ENCODE measurements at places on chromosomes 11 and 22.

GRCh38 chr11:130888790-130889189 lies 27.5 kb downstream of the SNX19 start:
- no peak for DNase-seq

GRCh38 chr11:57536947-57537619 lies at the start of gene SMTNL1:
SMTNL1 (plus strand) TSS chr11:57537595; CDS start chr11:57542643, 5,048 bp downstream.
- DNase-seq, result no peak

- DNase-seq, result no peak
Observed at GRCh38 chr11:105137286-105137685, 2.3 kb downstream of the CARD18 start.

- DNase-seq, result no peak
Observed at GRCh38 chr11:95121698-95122097, 32.1 kb downstream of the ENDOD1 start.

GRCh38 chr11:102194990-102195389 lies 84.7 kb downstream of the YAP1 start:
- no peak for DNase-seq

DNA sequence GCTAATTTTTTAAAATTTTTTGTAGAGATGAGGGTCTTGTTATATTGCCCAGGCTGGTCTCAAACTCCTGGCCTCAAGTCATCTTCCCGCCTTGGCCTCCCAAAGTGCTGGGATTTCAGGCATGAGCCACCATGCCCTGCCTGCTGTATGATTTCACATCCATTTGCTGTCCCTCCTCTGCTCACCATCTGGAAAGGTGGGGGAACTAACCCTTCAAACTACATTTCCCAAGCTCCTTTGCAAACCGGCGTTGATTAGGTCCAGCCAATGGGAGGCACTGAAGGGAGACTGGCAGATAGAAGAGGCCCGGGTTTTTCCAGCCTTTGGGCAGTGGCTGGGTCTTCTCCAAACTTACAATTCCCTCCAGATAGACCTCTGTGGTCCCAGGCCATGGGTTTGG lies 19.3 kb downstream of the RFPL1 start:
- no peak for DNase-seq

GRCh38 chr11:726278-727220 lies 20.5 kb downstream of the EPS8L2 start:
- no peak for DNase-seq

- no peak for DNase-seq
Observed at GRCh38 chr11:88596786-88597185, 259.2 kb upstream of the CTSC start.

- DNase-seq, result no peak
Observed at GRCh38 chr22:29049655-29050263, 11.9 kb downstream of the C22orf31 start.

GRCh38 chr22:26025626-26026025 lies 143.6 kb upstream of the SEZ6L start:
- DNase-seq, result no peak

- no peak for DNase-seq
Observed at GRCh38 chr11:132237781-132238180, 867.4 kb downstream of the NTM start.

DNA sequence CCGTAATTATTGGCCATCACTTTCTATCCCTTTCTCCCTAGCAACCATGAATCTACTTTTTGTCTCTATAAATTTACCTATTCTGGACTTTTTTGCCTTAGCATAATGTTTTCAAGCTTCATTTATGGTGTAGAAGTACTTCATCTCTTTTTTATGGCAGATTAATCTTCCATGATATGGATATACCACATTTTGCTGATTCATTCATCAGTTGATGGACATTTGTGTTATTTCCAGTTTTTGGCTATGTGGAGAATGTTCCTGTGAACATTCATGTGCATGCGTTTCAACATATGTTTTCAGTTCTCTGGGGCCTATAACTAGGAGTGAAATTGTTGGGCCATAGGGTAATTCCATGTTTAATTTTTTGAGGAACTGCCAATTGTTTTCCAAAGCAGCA lies 12.8 kb downstream of the CAPN1 start:
- DNase-seq, result no peak

- no peak for DNase-seq
Observed at GRCh38 chr11:104206936-104207335, 43.0 kb upstream of the PDGFD start.

DNA sequence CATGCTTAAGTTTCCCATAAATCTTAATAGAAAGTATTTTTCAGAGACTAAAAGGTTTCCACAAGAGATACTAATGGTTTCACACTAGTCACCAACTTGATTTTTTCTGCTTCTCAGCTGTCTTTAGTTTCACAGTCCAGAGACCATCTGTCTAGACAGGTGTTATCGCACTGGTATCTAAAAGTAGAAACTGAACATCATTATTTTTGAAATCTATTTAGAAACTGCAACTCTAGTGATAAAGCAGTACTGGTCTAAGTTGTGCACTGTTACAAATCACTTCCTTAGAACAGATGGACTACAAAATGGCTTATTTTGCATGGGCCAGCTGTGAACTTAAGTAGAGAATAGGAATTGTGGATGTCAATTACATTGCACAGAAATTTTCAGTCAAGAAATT lies 78.0 kb downstream of the CNTN5 start:
- DNase-seq, result no peak

DNA sequence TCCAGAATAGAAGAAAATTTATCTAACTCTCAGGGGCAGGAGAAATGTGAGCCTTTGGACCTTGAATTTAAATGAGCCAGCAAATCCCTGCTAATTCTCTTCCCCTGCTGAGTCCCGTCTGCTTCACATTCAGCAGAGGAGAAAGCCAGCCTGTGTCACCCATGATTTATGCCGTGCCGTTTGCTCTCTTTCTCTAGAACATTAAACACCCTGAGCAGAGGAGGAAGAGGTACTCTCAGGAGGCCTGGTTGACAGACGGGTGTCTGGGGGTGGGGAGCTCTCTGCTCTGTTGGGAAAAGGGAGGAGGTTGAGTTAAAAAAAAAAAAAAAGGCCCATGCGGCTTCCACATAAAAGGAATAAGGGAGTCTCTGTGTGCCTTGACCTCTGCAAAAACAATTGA lies 11.3 kb upstream of the MTMR3 start:
- no peak for DNase-seq

DNA sequence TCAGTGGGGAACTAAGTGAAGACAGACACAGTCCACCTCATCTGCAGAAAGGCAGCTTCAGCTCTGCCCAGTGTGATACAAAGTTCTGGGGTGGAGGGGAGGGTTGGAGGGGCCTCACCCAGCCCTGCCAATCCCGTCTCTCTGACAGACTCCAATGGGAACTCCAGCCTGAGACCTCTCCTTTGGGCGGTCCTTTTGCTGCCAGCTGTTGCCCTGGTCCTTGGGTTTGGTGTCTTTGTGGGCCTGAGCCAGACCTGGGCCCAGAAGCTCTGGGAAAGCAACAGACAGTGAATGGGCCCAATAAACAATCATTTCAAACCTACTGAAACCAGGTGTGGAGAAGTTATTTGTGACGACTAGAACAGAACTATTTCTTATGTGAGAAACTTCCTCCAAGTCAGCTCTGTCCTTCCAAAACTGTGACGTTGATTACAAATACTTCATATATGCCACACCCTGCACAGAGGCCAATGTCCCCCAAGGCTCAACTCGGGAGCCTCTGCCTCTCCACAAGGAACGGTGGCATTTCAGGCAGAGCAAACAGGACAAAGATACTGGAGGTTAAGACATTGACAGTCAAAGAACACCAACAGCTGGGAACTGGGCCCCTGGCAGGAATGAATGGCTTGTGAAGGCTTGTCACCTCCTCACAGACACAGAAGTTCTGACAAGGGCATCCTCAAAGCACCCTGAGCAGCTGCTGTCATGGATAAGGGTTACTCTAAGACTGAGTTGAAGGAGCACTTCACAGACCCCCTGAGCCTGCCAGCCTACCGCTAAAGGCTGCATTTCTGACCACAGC lies 8.2 kb downstream of the ZP1 start:
- no peak for DNase-seq

- DNase-seq, result no peak
Observed at GRCh38 chr11:128210148-128210940, 377.0 kb downstream of the ETS1 start.

- DNase-seq, result no peak
Observed at GRCh38 chr11:95363708-95364107, 132.7 kb upstream of the SESN3 start.

DNA sequence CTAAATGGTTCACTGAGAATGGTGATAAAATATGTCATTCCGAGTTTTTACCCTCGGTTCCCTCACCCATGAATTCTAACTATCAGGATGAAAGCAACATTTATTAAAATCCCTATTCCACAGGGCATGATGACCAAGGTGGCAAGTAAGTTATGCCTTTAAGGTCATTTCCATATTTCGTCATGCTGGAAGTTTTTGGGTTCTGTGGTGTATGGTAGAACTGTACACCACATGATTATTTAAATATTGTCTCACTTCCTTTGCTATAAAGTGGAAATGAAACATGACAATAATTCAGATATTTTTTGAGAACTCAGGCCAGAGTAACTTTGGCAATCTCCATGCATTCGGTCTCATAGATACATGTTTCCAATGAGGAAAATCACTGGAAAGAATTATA lies 68.5 kb upstream of the CARD18 start:
- no peak for DNase-seq

DNA sequence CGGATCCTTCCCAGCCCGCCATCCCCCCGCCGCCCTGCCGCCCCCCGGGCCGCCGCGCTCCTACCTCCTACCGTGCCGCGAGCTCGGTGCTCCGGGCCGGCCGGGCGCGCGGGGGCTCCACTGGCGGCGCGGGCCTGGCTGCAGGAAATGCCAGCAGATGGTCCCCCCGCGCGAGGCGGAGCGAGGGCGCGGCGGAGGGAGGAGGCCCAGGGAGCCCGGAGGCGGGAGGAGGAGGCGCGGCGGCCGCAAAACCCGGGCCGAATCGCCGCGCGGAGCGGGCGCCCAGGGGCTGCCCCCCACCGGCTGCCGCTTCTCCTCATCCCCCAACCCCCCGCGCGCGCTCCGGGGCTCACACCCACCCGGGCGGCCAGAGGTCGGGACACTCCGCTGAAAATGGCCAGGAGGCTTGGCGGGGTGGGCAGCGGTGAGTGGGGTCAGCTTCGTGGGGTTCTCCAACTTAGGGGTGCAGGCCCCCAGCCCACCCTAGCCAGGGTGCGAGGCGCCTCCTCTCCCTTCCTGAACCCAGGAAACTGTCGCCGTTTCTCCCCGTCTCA lies at the start of gene OSBPL5:
Gene OSBPL5 (minus strand): TSS at position 159 of the 554 bp plus-strand sequence. CDS start 36,162 bp downstream, outside the sequence.
- DNase-seq, result peak; percentile 34

Measured in activated CD4-positive, alpha-beta T cell treated with anti-CD3 and anti-CD28 coated beads for 24 hours (primary cell).